ENCODE measurements at places on chromosomes 12 and 14.

DNA sequence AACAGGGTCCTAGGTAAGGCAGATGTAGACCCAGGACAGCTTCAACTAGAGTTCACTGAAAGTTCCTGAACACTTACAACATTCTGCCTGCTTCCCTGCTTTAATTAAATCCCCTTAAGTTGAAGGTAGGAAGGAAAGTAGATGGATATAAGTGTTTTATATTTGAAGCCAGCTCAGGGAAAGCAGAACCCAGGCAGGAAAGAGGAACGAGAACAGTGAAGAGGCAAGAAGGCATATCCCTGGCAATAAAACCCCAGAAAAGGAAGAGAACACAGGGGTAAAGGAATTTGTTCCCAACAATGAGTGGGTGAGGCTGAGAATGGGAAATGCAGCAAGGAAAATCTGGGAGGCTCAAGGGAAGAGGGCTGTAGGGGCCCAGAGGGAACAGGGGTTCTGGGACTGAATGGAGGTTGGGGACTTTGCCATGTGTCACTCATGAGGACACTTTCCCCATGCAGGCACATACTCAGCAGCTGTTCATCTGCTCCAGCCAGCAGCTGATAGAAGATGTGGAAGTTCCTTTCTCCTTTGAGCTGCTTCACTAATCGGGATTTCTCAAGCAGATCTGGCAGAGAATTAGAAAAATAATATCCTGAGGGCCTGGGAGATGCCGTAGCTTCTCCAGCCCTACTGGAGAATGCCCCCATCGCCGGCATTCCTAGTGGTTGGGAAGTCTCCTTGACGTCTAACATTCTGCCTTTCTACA lies 3.7 kb downstream of the MYO1A start:
- DNase-seq: no peak

GRCh38 chr12:114689075-114689994 lies 5.4 kb upstream of the TBX3 start:
- DNase-seq: no peak

DNA sequence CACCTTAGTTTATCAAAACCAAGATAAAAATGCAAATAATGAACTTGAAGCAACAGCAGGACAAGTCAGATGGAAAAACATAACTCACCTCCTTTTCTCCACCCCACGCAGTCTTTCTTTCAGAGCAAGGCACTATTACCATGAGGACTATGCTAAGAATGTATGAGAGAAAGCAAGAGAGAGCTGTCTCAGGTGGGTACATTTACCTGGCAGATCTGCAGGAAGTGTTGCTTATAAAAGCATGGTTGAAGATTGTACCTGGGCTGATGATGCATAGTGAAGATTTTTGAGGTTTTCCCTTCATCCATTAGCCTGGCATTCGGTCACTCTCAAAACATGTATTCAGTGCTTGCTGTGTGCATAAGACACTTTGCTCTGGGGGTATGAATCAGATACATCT lies 68.8 kb upstream of the IFNG-AS1 start:
- DNase-seq: no peak

DNA sequence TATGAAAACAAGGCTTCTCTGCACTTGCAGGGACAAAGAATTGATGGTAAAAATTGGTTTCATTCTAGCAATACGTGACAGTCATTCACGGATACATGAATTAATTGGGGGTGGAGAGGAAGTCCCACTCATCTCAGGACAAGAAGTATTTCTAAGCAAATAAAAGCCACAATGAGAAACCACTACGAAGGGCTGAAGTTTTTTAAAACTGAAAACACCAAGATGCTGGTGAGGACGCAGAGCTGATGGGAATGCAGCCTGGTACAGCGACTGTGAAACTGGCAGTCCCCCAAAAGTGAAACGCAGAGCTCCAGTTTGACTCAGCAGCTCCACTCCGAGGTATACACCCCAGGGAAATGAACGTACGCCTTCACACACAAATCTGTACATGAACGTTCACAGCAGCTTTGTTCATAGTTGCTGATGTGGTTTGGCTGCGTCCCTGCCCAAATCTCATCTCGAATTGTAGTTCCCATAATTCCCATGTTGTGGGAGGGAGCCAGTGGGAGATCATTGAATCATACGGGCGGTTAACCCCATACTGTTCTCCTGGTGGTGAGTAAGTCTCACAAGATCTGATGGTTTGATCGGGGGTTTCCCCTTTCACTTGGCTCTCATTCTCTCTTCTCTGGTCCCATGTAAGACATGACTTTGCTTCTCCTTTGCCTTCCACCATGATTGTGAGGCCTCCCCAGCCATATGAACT lies 89.0 kb downstream of the SCARB1 start:
- no peak for DNase-seq

GRCh38 chr12:52611080-52611468 lies 7.3 kb downstream of the KRT73 start:
- DNase-seq: no peak

GRCh38 chr14:102736956-102737355 lies 40.3 kb upstream of the TRAF3 start:
- no peak for DNase-seq

- DNase-seq: no peak
These were observed 36.8 kb downstream of the SH2B3 start for GRCh38 chr12:111442301-111443045.

- no peak for DNase-seq
These were observed 89.2 kb downstream of the PDZRN4 start for GRCh38 chr12:41277100-41277945.

GRCh38 chr12:54300225-54300731 lies 537 bp downstream of the NFE2 start:
- DNase-seq: no peak

- DNase-seq: no peak
These were observed 374.7 kb downstream of the KCNH5 start for GRCh38 chr14:62670526-62670925.

- DNase-seq: no peak
These were observed 31.9 kb downstream of the VRTN start for GRCh38 chr14:74380172-74380571.

DNA sequence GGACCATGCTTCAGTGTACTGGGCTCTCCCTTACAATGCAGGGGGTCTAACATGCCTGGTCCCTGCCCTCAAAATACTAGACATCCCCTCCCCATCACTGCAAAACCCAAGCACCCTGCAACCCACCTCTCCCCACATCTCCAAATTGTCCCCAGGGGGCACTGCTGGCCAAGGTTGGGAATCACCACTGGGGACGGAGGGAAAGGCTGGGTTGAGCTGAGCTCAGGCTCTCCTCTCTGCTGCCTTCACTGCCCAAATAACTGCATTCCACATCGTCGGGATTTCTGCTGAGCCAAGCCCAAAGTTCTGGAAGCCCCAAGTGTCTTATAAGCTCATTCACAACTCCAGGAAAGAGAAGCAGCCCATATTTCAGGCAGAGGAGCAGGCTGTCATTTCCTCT lies 69.6 kb downstream of the NT5DC3 start:
- DNase-seq: no peak

DNA sequence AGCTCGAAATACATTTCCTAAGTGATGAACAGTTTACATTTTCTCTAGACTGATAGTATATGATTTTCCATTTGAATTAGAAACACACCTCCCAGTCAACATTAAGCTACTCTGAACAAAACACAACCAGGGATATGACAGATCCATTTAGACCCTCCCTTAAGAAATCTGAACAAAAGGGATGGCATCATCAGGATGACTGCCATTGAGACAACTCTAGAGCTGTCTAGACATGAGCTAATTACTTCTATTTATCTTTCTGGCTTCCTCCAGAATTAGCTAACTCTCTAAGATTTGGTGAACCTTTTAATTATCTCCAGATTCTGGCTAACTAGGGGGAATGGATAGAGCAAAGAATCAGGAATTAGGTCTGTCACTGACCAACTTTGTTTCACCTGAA lies 92.9 kb upstream of the IGF1 start:
- no peak for DNase-seq

DNA sequence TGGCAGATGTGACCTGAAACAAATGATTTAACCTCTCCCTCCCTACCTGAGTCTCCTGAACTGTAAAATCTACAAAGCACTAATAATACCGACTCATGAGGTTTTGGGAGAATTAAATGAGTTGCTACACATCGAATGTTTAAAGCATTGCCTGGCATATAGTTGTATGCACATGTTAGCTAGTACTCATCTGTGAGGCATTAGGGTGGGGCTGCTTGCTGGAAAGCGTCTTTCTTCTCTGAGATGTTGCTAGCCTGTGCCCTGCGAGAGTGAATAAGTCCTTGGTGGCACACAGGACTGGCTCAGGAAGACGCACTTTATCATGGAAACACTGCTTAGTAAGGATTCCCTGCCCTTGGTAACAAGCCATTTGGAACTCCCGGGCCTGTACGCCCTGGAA lies 6.1 kb downstream of the RAPGEF3 start:
- no peak for DNase-seq

Measured in KG1 (cell line).